ENCODE measurements at places on chromosomes 3 and 15. TPM values are rescaled to one million over a fixed set of nuclear protein-coding genes. Genes with fewer than 3 reads are reported as not detected.

The LNP1 gene
- 3.4 TPM for total RNA-seq

- DNase-seq = no peak
Measured at GRCh38 chr15:77493324-77493907, 72.7 kb downstream of the HMG20A start.

GRCh38 chr3:130428871-130429712, 83.6 kb downstream of the COL6A5 start:
- peak; percentile 65 for DNase-seq

The C3orf62 gene
- total RNA-seq = 2.7 TPM

- DNase-seq = no peak
Measured at GRCh38 chr3:135691240-135691639, 274.3 kb upstream of the PPP2R3A start.

DNA sequence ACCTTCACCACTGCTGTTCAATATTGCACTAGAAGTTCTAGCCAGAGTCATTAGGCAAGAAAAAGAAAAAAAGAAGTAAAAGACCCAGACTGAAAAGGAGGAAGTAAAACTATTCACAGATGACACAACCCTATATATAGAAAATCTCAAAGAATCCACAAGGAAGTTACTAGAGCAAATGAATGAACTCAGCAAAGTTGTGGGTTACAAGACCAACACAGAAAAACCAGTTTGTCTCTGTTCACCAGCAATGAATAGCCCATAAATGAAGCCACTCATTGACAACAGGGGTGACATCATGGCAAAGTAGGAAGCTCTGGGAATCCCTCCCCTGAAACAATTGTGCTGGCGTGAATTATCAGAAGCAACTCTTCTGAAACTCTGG, 4.6 kb downstream of the CFAP100 start:
- no peak for DNase-seq

The SLC12A1 gene
- total RNA-seq = not detected

GRCh38 chr3:139227165-139227564, 116.7 kb upstream of the MRPS22 start:
- DNase-seq = no peak

DNA sequence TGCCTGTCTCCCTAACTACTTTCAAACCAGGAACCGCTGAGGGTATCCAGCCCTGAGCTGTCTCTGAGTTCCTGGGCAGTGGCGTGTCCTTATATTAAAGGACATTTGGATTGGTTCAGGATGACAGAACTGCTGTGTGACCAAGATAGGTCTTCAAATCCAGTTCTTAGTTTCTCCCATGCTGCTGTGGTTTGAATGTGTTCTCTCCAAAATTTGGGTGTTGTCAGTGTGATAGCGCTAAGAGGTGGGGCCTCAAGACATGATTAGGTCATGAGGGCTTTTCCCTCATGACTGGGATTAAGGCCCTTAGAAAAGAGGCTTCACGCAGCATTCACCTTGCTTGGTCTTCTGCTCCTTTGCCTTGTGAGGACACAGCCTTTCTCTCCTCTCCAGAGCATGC, 376.5 kb upstream of the TPM1 start:
- no peak for DNase-seq

The POMGNT2 gene
- total RNA-seq = 9.0 TPM

DNA sequence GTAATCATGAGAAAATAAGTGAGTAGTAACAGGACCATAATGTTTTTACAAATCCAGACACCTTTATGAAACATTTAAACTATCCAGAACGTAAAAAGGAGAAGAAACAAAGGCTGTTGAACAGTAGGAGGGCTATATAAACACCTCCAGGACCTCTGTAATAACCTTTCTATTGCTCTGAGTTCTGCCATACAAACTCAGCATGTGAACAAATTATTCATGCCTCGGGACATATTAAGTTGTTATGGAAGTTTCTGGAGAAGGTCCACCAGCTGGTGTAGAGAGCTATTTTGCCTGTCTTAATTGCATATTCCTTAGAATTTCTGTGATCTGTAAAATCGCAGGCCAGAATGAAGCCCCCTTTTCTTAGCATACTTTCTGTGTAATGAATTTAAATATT, 256.3 kb downstream of the UBE2E2 start:
- no peak for DNase-seq

The RNU5B-1 gene
- total RNA-seq = under 0.01 TPM

The SLCO3A1 gene
- total RNA-seq = 10.6 TPM

GRCh38 chr3:88222343-88222742, 72.6 kb downstream of the C3orf38 start:
- no peak for DNase-seq

DNA sequence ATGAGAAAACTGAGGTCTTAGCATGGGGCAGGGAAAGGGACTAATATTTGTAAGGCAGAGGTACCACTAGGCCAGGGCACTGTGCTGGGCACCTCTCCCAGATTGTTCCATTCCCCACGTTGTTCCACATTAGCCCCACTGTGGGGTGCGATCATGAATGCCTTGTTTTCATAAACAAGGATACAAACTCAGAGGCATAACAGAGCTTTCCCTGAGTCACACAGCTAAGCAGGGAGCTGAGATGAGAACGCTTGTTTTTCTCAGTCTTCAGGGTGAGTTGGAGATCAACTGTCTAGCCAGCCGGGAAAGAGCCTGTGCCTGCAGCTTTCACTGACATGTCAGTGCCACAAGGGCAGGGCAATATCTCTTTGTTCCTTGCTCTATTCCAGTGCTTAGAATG, 47.9 kb upstream of the ITGA11 start:
- DNase-seq = no peak

- no peak for DNase-seq
Measured at GRCh38 chr3:81692766-81693165, 68.7 kb downstream of the GBE1 start.

The UBP1 gene
- total RNA-seq = 58.2 TPM

DNA sequence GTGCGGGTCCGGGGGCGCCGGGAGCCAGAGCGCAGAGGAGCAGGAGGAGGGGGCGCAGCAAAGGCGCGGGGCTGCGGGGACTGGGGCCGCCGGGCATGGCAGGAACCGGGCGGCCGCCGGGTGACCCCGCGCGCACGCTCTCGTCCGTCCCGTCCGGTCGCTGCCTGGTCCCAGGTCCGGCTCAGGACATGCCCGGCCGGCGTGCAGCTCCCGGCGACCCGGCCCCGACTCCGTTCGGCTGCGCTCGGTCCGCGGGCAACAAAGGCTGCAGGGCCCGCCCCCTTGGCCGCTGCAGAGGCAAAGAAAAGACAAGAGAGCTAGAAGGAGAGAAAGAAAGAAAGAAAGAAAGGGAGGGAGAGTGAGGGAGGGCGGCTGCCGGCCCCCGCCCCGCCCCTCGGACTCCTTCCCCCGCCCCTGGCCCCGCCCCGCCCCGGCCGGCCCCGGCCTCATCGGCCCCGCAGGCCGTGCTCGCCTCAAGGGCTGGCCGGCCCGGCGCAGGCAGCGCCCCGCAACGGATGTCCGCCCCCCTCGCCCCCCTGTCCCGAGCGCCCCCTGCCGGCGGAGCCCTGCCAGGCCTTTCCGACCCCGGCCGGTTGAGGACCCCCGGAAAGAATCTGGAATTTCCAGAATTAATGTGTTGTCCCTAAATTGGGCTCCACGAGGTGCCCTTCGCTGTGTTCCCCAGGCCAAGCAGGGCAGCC, at the start of gene ADAMTS7:
Gene ADAMTS7, minus strand, starts transcription at position 341 of the 701 bp plus-strand sequence. Its CDS starts 244 bp downstream, at position 97.
- no peak for DNase-seq

The C3orf49 gene
- not detected for total RNA-seq

DNA sequence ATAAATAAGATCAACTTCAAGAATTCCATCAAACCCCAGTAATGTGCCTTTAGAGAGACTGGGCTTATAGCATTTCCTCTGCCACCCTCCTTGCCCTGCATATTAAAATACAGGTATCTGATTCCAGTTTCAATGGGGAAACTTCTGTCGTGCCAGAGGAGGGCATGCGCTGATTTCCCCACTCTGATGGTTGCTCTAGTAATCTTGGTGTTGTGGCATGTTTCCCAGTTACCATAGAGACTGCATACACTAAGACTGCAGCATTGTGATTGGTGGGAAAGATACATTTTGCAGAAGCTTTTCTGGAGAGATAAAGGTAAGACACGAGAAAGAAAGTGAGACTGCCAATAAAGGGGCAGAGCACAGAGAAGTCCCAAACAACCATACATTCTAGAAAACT, 225.6 kb downstream of the TIGIT start:
- DNase-seq = peak; percentile 35

The UBA7 gene
- total RNA-seq = 16.3 TPM

DNA sequence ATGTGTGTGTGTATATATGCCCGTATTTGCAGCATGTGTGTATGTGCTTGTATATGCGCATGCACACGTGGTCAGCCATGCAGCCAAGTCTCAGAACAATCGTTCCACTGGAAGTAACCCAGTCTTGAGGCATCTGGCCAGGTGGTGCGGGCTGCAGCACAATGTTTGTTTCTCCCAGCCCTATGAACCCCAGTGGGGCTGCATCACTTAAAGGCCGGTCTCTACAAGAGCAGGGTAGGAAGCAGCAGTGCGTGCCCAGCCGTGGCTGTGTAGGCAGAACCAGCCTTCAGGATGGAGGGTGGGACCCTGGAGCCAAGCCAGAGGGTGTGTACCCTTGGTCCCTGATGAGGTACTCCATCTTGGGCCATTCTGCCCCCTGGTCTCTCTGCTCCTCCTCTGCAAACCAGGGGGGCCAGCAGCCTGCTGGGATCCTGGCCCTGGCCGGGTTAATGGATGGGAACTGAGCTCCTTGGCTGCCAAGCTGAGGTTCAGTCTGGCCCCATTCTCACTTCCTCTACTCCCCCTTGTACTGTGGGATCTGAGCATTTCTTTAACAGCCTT, 11.8 kb downstream of the KLF13 start:
- no peak for DNase-seq

DNA sequence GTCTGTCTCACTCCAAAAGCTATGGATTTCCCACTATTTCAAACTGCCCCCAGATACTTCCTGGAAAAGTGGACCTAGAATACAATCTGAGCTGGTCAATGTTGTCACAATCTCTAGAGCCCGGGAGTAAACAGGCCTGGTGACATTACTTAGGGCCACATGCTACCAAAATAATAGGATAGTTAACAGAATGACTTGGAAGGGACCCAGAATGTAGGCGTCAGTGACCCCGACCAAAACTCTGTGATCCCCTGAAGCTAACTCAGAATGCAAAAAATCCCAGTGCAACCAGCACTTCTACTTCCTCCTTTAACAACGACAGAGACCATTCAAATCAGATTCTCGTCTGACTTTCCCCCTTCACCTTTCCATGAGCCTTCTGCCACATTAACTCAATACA, 51.5 kb upstream of the CDV3 start:
- DNase-seq = no peak

- no peak for DNase-seq
Measured at GRCh38 chr3:119146578-119147375, 812 bp downstream of the TEX55 start.

DNA sequence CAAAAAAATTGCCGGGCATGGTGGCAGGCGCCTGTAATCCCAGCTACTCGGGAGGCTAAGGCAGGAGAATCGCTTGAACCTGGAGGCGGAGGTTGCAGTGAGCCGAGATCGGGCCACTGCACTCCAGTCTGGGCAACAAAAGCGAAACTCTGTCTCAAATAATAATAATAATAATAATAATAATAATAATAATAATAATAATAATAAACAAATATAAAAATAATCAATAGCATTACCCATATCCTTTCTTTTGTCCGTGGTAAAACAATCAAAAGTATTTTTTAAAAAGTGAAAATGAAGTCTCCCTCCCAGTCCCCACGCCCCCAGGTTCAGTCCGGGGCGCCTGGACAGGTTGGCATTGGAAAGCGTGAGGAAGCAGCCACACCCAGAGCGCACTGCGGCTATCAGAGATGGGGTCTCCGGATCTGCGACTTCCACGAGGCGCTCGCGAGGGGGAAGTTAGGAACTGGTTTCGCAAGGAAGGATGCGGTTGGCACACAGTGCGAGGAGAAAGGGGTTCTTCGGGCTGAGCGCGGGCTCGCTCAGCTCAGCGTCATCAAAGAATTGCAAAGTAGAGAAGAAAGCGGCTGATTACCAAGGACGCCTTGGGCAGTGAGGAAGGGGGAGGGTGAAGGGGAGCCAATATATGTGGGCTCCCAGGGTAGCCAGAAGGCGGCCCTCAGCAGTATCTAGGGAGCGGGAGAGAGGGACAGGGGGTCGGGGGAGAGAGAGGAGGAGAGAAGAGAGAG, 69.5 kb upstream of the EPHB3 start:
- DNase-seq = no peak

DNA sequence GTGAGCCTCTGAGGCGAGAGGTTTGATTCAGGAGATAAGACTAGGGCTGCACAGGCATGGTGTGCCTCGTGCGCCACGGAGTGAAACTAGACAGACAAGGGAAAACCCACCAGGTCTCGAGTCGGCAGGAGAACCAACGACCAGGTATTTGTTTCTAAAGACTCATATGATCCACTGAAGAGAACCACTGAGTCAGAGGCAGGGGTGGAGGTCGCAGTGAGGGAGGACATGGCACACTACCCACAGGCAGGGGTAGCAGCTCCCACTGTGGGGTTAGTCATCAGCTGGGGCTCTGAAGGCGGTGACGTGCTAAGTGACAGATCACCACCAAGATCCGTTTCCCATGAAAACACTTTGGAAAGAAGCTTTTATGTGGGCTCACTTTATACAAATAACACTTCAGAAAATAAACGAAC, 45.7 kb downstream of the CHSY1 start:
- no peak for DNase-seq

The RBSN gene
- total RNA-seq = 26.0 TPM

DNA sequence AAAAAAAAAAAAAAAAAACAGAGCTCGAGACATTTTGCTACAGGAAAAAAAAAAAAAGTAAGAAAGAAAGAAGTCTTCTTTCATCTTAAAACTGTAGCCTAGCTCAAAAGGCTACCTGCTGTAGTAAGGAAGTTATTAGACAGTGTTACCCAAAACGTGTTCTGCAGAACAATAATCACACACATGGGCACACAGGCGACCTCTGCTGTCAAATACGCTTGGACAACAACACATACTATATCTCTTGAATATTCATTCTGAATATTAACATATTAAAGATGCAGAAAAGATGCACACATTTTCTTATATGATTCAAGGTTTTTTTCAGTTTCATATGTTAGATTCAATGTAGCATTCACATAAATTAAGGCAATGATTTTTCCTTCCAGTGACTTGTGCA, 215.8 kb downstream of the ROBO1 start:
- DNase-seq = no peak

The ALDH1L1 gene
- 8.8 TPM for total RNA-seq

The ITPR1 gene
- 30.4 TPM for total RNA-seq
